Pons (tissue), 1 donor: ENCODE measurements at places on chromosomes 7 and 10.

DNA sequence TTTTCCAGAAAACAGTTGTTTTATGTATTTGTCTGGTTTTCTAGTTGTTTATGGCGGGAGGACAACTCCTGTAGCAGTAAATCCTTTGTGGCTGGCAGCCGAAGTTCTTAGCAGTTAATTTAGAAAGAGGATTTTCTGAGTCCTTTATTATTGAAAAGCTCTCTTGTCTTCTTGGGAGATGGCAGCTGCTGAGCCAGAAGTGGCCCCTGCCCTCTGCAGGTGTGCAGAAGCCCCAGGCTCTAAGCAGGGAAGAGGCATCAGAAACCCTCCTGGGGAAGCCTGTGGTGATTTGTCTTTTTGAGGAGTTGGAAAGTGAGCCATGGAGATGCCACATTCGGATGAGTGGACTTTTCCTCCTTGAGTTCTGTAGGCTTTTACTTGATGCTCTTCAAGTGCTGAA is 106.3 kb downstream of the GLRX3 start:
- DNase-seq: no peak

- DNase-seq: no peak
These were observed 172.5 kb downstream of the CCDC7 start for GRCh38 chr10:32618482-32618881.

DNA sequence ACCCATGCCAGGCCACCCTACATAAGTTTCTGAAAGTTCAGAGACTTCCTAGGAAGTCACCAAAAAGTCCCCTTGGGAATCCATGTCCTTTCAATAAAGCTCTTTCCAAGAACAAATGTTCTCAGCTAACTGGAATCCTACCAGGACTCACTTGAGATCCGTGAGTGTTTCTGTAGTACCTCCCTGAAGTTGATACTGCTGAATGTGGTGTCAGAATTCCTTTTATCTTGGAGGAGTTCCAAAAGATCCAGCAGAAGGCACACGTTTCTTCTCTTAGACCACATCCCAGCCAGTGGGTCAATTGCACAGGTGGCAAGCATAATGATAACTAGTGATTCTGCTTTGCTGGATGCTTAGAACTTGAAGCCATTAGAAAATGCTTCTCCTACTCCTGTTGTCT is 689.7 kb upstream of the IGFBP3 start:
- DNase-seq: no peak

- DNase-seq: peak; percentile 30
These were observed 14.1 kb downstream of the SEM1 start for GRCh38 chr7:96695581-96695980.

GRCh38 chr7:26580711-26581110 is 283.7 kb downstream of the SKAP2 start:
- no peak for DNase-seq
